ENCODE measurements at places on chromosomes 4 and X.

- DNase-seq, result no peak
Observed at GRCh38 chr4:138698641-138699040, 316.9 kb upstream of the NOCT start.

GRCh38 chr4:7384929-7385890 lies 49.5 kb downstream of the PSAPL1 start:
- DNase-seq, result no peak

- DNase-seq, result no peak
Observed at GRCh38 chr4:125642645-125643044, 327.9 kb downstream of the FAT4 start.

- no peak for DNase-seq
Observed at GRCh38 chr4:41466249-41466648, 71.7 kb upstream of the LIMCH1 start.

DNA sequence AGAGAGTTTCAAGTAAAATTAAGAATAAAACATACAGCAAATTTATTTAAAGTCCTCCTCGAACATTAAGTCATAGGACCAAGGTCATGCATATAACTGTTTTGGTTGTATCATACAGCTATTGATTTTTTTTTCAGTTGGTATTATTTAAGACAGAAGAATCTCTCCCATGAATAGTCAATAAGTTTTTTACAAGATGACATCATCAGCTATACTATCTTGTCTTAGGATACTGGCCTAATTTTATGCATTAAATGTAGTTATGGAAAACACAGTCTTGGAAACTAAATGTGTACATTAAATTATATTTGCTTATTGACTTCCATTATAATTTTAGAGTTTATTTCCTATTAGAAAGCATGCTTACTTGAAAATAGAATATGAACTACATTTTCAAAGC lies 755.9 kb downstream of the PCDH19 start:
- DNase-seq, result no peak

Data from stimulated activated CD4-positive, alpha-beta T cell treated with anti-CD3 and anti-CD28 coated beads, Interleukin-4, amount 100 ng/mL, for 24 hours (primary cell).